ENCODE measurements at places on chromosomes 11 and 22.

- no peak for DNase-seq
Observed at GRCh38 chr11:61744609-61745156, 7.8 kb upstream of the MYRF start.

DNA sequence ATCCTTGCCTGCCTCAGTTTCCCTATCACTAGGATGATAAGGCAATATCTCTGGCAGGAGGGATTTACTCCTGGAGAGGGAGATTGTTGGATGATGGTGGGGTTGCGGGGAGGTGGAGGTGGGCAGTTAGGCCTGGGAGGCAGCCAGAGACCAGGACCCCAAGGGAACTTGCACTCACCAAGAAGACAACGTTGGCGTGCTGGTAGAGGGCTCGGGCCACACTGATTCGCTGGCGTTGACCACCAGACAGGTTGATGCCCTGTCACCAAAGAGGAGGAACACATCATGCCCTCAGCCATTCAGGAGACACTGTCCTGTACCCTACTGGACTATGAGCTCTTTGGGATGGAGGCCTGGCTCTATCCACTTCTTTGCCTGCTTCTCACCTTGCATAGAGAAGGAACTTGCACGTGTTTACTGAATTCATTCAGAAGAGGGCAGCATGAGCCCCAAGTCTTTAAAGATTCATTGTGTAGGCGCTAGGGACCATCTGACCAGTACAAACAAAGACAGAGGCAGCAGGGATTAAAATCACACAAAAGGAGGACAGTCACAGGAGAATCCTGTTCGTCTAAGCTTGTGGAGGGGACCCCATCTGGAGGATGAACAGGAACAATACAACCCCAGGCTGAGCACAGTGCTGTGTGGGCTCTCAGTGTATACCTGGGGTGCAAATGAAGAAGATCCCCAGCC is 24.2 kb upstream of the KCNJ11 start:
- DNase-seq, result no peak

- DNase-seq, result no peak
Observed at GRCh38 chr11:93801366-93801765, 17.3 kb downstream of the MED17 start.

- DNase-seq, result no peak
Observed at GRCh38 chr11:16292167-16292859, 64.0 kb downstream of the SOX6 start.

DNA sequence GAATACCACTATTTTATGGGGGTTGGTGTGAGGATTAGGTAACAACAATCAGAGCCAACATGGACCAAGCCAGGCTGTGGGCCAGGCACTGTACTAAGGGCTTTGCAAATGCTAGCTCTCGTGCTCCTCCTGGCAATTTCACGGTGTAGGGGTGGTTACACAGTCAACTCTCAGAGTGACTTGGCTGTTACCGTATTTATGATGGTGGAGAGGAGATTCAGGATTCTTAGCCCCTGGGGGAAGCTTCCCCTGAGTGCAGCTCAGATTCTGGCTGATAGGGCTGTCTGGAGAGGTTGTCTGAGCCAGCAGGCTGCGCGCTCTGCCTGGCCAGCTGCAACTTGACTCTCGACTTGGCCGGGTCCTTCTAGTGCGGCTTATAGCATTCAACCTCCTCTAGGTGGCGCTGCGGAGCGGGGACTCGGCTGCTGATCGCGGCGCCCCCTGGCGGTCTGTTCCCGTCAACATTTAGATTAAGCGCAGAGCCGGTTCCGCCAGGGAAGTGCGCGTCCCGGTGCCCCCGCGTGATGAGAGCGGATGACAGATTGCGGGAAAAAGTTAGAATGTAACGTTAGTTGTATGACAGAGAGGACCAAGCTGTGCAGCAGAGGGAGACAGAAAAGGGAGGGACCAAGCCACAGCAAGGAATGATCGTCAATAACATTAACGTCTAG is 4.5 kb upstream of the NCF4 start:
- peak; percentile 90 for DNase-seq

DNA sequence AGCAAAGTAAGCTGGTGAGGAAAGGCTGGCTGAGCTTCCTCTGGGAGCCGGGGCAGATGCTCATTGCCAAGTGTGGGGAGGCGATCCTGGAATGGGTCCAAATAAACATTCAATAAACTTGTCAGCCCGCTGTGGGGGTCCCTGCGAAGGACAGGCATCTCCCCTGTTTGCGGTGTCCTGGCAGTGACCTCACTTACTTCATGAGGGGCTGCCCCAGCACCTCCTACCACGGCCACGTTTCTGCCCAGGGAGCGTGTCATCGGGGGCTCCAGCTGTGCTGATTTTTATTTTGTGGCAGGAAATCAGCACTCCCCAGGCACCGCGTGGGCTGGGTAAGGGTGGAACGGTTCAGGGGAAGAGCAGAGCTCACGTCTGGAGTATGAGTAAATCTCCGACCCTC is 493.9 kb upstream of the B3GAT1 start:
- DNase-seq, result no peak

- DNase-seq, result no peak
Observed at GRCh38 chr11:119266063-119266462, 50.9 kb downstream of the MCAM start.

DNA sequence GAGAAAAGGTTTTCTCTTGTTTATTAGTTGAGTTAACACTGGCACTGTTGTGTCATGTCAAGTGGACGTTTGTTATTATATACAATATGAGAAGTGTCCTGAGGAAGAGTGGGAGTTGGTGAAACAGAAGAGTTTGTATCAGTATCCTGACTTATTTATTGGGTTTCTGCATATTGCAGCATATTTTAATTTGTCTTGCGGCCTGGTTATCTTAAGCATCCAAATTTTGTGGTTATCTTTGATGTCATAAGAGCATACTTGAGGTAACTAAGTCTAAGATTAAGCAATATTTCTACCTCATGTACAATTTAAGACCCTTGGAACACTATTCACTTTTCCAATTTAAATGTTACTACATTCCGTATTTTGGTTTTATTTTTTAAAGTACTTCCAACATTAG is 103.5 kb downstream of the DDX10 start:
- DNase-seq, result no peak

GRCh38 chr22:33699176-33699575 is 221.1 kb downstream of the LARGE1 start:
- no peak for DNase-seq

- no peak for DNase-seq
Observed at GRCh38 chr11:110472858-110473257, 43.1 kb downstream of the FDX1 start.

GRCh38 chr11:34234086-34234740 is 123.6 kb downstream of the ABTB2 start:
- peak; percentile 76 for DNase-seq

GRCh38 chr22:48316257-48317250 is 1511.1 kb downstream of the BRD1 start:
- no peak for DNase-seq

- no peak for DNase-seq
Observed at GRCh38 chr11:127926721-127927120, 660.6 kb downstream of the ETS1 start.

GRCh38 chr11:75205564-75206020 is 35.0 kb upstream of the TPBGL start:
- DNase-seq, result no peak

- DNase-seq, result no peak
Observed at GRCh38 chr11:25938952-25939351, 393.0 kb upstream of the ANO3 start.

- DNase-seq, result no peak
Observed at GRCh38 chr11:64040684-64041322, 5.1 kb downstream of the FLRT1 start.

- no peak for DNase-seq
Observed at GRCh38 chr11:69919659-69920344, 100.6 kb upstream of the FGF3 start.

DNA sequence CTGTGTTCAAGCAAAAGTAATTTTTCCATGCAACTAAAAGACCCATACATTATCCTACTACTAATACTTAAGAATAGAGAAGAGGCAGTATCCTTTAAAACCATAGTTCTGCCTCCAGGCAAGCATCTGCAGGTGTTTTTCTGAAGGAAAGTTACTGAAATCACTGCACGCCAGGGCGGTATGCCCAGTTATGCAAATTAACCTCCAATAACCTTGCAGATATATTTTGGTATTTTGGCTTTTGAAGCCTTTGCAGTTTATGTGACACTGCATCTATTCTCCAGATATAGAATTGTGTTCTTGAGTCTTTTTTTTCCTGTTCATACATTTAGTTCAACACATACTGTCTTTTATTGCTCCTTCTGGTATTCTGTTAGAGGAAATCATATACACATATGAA is 346.2 kb upstream of the PDGFD start:
- DNase-seq, result no peak

GRCh38 chr11:111135778-111136570 is 109.6 kb upstream of the POU2AF2 start:
- DNase-seq, result no peak

- DNase-seq, result no peak
Observed at GRCh38 chr11:86553265-86553664, 119.2 kb downstream of the ME3 start.

- no peak for DNase-seq
Observed at GRCh38 chr11:10478066-10478465, 23.0 kb downstream of the AMPD3 start.

DNA sequence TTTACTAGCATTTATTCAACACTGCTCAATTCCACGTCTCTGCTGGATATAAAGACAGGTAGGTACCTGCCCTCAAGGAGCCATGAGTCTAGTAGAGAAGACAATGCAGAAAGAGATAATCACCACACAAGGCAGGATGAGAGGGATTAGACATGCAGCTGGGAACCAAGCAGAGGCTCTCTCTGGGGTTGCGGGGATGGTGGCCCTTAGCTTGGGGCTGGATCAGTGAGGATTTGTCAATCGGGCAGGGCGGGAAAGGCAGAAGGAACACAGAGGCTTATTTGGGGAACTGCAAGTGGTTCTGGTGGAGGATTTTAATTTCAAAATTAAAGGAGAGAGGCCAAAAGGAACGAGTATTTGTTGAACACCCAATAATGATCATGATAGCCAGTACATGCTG is 8.5 kb upstream of the DMC1 start:
- no peak for DNase-seq

GRCh38 chr11:96361778-96362177 is 18.8 kb upstream of the MAML2 start:
- no peak for DNase-seq

DNA sequence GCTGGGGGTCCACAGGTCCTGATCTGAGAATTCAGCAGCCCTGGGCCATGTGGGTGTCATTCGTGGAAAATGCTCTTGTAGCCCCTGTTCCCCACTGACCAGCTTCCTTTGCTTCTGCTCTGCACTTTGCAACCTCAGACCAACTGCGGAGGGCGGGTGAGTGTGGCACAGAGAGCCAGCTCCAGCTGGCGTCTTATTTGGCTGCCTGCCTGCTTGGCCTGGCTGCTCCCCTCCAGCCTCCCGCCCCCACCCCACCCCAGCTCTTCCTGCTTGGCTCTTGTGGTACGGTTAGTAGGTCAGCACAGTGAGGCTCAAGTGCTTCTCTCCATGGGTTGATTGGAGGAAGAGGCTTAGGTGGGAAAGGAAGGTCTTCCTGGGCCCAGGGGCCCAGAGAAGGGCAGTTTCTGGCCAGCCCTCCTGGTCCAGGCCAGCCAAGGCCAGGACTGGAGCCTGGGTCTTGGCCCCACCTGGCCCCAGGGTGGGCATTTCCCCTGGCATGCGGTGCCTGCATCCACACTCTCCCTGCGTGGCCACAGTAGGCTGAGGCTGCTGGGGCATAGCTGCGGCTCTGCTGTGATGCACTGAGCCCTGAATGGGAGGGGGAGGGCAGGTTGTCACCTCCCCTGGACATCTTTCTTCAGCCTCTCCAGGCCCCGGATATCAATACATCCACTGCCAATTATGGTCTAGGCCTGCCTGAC is 26.5 kb downstream of the MYO7A start:
- DNase-seq, result no peak

GRCh38 chr11:78972177-78972576 is 397.5 kb upstream of the NARS2 start:
- DNase-seq, result no peak

DNA sequence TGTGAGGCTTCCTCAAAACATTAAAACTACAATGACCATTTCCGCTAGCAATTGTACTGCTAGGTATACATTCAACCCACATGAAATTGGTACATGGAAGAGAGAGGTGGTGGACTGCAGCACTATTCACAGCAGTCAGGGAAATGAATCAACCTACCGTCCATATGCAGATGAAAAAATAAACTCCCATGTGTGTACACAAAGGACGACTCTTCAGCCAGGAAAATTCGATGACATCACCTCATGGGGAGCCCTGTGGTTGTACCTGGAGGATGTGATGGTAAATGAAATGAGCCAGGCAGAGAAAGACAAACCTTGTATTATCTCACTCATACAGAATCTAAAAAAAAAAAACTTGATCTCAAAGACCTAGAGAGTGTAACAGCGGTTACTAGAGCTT is 23.3 kb downstream of the RFPL3 start:
- DNase-seq, result no peak

- no peak for DNase-seq
Observed at GRCh38 chr11:106231591-106231990, 154.1 kb downstream of the AASDHPPT start.

GRCh38 chr11:61960532-61960931 is 6.9 kb downstream of the FTH1 start:
- DNase-seq, result no peak

DNA sequence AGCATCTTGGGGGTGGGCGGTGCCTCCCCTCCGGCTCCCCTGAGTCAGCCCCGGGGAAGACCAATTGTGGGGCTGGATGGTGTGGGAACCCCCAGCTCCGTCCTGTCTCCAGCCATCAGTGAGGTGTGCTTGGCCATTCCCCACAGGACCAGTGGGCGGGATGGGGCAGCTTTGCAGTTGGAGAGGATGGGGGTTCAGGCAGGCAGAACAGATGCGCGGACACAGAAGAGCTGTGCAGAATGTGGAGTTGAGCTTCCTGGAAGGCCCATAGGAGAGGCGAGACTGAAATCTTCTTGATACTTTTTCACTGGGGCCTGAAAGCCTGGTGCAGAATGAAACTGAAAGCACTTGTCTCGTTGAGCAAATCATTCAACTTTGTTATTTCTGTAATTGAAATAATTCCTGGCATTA is 23.8 kb downstream of the PARVB start:
- DNase-seq, result no peak

- no peak for DNase-seq
Observed at GRCh38 chr22:26770624-26771023, 113.2 kb downstream of the MIAT start.

- DNase-seq, result no peak
Observed at GRCh38 chr11:927871-928270, 2.2 kb downstream of the AP2A2 start.

GRCh38 chr11:119012629-119013170 is 5.4 kb downstream of the RPS25 start:
- DNase-seq, result no peak

All from activated T-cell treated with anti-CD3 and anti-CD28 coated beads for 24 hours (primary cell).